ENCODE measurements at places on chromosomes 2 and 18.

- peak; percentile 14 for DNase-seq
Measured at GRCh38 chr2:53177327-53177726, 590.3 kb upstream of the CHAC2 start.

DNA sequence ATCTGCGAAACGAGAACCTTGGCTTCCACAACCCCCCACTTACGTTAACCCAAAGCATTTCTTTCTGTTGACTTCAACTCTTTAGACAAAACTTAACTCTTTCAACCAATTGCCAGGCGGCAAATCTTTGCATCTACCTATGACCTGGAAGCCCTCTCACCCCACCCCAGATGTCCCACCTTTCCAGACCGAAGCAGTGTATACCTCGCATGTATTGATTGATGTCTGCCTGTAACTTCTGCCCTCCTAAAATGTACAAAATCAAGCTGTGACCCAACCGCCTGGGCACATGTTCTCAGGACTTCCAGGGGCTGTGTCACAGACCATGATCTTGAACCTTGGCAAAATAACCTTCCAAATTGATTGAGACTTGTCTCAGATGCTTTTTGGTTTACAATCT is 12.3 kb downstream of the AQP12B start:
- no peak for DNase-seq

- no peak for DNase-seq
Measured at GRCh38 chr2:28068527-28068926, 178.0 kb downstream of the BABAM2 start.

GRCh38 chr18:12282442-12283039 is 25.5 kb upstream of the TUBB6 start:
- DNase-seq, result no peak

DNA sequence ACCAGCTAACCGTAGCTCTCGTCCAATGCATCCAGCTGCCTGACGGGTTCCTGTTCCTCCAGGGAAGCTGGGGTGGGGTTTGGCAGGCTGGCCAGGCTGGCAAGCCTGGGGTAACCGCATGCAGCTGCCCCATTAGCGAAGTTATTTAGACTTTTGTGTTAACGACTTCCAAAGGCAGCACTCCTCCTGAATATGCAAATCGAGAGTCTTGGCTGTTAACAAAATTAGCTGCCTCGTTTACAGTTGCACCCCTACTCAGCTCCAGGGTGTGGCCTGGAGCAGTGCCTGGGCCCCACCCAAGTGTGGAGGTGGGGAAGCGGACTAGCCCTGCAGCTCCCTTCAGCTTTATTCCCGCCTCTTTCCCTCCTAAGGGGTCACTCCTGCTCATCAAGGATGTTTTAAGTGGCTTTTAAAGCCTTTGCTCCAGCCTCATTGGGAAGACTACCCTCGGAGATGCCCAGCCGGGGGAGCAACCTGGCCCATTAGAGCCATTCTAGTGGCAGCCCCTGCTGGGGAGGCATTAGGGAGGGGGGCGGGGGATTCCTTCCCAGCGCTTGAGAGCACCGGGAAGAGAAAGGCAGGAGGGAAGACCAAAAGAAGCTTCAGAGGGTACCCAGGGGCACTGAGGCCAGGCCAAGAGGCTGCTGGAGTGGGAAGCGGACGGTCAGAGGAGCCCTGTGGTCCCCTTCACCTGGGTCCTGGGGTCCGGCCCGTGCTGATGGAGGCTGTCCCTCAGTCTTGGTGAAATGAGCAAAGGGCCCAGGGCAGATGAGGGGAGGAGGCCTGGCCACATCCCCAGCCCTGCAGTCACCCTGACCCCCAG is 204.1 kb downstream of the CELF4 start:
- peak; percentile 62 for DNase-seq

DNA sequence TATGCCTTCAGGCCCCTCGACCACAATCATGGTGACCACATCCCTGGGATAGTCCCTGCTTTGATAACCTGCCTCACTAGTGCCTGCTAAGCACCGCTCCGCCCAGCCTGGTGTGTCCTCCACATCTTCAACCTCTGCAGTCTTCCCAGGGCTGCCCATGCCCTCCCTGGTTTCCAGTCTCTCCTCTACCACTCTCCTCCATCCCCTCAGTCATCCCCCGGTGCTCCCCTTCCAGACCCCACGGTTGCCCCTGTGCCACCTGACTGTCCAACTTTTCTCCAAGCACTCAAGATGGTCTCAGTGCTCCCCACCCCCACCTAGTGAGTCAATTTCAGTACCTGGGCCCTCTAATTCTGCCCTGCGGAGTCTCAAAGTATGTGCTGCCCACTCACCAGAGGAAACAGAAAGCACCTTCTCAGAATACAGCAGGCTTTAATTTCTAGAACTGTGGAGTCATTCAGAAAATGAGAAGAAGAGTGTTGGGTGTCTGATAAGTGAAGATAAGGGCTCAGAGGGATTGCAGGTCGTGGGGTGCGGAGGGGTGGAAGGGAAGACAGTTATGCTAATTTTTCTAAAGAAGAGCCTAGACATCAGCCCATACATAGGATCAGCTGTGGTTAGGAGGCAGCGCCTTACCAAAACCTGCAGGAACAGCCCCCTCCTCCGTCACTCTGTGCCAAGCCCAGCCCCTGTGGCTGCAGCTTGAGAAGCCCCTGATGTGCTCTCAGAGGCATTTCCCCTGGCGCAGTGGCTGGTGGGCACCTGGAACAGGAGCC is 53.6 kb upstream of the CAB39 start:
- no peak for DNase-seq

DNA sequence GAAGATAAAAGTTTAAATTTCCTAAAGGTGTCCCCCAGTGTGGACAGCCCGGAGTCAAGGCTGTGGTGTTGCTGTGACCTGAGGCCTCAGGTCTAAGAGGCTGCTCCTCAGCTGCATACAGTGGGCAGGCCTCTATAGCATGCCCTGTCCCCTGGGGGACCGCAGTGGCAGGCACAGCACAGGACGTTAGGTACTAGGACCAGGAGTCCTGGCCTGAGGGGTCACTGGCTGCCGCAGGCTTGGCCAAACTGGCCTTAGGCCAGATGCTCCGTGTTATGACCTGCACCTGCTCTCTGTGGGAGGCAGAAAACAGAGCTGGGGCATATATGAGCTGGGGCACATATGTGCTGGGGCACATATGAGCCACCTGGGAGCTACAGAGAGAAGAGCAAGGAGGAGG is 21.2 kb upstream of the MAL start:
- DNase-seq, result no peak

- no peak for DNase-seq
Measured at GRCh38 chr2:233740870-233741269, 12.0 kb downstream of the UGT1A3 start.

- DNase-seq, result no peak
Measured at GRCh38 chr18:2908946-2909335, 62.1 kb downstream of the EMILIN2 start.

- no peak for DNase-seq
Measured at GRCh38 chr2:182655750-182656149, 60.3 kb upstream of the DNAJC10 start.

- no peak for DNase-seq
Measured at GRCh38 chr2:234827096-234827860, 124.5 kb upstream of the SH3BP4 start.

DNA sequence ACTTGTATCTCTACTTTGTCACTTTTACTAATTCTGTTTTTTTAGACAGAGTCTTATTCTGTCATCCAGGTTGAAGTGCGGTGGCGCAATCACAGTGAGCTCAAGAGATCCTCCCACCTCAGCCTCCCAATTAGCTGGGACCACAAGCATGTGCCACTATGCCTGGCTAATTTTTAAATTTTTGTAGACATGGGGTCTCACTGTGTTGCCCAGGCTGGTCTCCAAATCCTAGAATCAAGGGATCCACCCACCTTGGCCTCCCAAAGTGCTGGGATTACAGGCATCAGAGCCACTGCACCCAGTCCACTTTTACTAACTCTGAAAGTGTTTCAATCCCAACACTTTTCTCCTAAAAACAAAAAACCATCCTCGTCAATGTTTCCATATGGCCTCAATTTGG is 94.9 kb downstream of the MALT1 start:
- DNase-seq, result no peak

- peak; percentile 89 for DNase-seq
Measured at GRCh38 chr2:239328351-239329191, 72.2 kb downstream of the HDAC4 start.

DNA sequence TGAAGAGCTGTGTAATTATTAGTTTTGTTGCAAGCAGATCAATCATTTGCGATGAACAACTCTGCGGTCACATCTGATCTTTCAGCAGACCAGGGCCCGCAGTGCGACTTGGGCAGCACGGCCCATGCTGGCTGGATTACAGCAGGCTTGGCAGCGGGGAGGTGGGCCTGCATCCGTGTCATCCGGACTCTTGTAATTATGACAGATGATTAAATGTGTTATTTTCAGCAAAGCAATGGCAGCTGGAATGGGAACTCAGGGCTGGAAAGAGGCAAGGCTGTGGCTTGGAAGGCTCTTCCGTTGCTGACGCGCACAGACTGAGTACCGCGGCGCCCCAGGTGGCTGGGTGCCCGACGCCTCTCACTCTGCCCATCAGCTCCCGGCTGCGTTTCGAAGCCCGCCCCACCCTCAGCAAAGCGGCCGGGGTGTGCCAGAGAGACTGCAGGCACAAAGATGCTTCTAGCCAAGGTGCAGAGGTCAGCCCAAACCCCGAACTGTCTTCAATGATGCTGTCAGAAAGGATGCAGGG is 397.4 kb upstream of the SALL3 start:
- DNase-seq, result no peak

GRCh38 chr18:74796841-74797576 is 199.3 kb downstream of the ZNF407 start:
- DNase-seq, result peak; percentile 91

- no peak for DNase-seq
Measured at GRCh38 chr2:33494155-33494779, 17.8 kb downstream of the RASGRP3 start.

DNA sequence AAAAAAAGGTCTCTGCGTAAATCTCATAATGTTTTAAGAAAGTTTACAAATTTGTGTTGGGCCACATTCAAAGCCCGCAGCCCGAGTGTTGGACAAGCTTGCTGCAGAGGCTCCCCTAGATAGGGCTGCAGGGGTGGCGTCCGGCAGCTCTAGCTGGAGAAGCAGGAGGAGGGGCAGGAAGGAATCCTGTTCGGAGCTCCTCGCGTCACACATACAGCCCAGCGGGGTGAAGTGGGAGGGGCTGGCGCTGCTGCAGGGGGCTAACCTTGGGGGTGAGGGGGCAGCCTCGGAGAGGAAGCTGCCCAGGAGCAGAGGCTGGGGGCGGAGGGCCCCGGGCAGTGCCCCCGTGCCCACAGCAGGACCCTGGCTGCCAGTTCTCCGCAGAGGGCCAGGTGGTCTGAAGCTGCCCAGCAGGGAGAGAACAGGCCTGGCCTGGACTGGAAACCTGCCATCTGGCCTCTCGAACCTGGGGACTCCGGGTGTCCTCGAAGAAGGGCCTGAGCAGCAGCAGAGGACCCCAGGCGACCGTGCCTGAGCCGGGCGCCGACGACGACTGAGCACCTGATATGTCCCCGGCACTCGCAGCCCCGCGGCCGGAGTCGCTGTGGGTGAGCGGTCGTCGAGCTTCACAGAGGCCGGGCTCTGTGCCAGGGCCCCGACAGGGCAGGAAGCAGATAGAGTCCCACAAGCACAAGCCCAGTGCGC is 2.6 kb upstream of the GPR35 start:
- no peak for DNase-seq

GRCh38 chr2:223230352-223230751 is 178.4 kb downstream of the KCNE4 start:
- no peak for DNase-seq

- DNase-seq, result no peak
Measured at GRCh38 chr2:50111067-50111466, 920.9 kb downstream of the NRXN1 start.

- peak; percentile 28 for DNase-seq
Measured at GRCh38 chr2:85353876-85354285, 447 bp downstream of the RETSAT start.

DNA sequence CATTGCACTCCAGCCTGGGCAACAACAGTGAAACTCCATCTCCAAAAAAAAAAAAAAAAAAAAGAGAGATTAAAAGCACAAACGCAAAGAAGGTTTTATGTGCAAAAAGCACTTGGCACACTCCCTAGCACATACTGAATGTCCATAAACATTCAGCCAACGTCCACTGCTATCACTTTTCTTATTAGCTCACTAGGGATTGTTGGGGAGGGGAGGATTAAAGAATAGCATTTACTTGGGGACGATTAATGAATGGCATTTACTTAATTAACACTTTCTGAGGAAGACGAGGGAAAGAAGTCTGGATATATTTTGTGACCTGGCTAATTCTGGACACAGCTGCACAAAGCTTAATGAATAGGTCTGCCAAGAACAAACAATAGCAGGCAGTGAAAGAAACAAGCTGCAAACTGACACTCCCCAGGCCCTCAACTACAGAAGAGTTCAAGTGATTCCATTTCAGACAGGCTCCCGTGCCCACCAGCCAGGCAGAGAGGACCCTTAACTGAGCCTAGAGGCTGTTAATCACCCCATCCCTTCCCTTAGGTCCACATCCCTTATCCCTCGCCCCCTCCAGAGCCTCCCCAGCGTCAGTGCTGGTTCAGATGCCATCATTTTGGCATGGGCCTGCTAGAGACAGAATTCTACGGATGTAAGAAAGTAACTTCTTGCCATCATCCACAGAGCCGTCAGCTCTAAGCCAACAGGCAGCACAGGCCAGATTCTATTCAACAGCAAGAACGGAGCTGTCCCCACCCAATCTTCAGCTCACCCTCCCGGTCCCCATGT is 7.4 kb downstream of the CYB5A start:
- DNase-seq, result peak; percentile 81

DNA sequence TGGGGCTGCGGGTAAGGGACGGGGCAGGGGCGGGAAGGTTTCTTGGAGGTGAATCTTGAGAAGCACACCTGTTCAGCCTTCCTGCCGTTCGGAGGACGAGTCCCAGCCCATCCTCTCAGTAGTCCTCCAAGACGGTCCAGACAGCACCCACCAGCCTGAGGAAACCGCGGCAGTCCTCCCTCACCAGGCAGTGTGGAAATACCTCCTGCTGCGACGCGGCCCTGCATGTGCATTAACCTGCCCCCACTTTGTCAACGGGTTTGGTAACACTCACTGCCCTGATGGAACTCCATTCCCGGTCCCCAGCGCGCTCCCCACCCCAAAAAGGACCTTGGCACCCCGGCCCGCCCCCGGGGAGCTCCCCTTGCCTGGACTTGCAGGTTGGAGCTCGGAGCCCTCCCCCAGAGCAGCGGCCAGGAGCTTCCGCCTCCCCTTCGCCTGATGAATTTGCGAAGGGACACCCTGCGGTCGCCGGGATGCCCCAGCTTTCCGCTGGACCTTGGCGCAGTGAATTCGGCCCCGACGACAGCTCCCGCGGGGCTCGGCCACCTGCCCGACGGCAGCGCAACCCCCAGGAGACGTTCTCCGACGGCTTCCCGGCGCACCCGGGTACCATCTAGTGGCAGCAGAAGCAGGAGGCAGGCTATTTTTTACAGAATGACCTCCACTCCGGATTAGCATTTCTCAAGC is 31.5 kb downstream of the ACVR1C start:
- peak; percentile 23 for DNase-seq

Measured in tongue (tissue), 3 donors.